ENCODE measurements at places on chromosomes 4 and X.

DNA sequence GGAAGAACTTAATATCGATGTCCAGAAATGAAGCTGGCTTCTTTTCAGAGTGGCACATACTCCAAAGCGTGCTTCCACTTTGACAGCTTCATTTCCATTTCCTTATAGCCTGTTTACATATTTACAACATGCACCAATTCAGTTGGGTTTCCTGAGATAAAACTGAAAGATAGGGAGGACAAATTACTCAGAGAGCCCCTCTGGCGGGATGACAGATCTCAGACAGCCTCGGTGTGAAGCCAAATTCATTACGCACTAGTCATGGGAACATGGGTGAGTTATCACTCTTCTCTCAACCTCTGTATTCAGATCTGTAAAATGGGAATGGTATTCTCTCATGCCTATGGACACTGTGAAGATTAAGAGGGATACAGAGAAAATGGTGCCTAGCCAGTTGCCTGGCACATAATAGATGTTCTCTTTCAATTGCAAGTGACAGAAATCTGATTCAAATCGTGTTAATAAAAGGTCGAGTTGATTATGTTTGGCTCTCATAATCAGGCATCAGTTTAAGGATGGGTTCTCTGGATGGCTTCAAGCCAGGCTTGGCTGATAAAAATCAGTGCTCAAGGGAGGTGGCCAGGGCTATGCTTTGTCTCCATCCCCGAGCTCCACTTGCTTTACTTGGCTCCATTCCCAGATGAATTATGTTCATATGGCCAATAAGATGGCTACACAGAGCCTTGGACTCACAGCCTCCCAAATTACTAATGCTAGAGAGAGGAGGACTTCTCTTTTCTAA, 132.2 kb upstream of the C1QTNF7 start:
- DNase-seq: no peak

- no peak for DNase-seq
Measured at GRCh38 chrX:17521871-17522693, 147.1 kb downstream of the NHS start.

GRCh38 chrX:8138252-8138651, 32.8 kb downstream of the VCX2 start:
- DNase-seq: no peak

GRCh38 chr4:7295911-7296660, 103.7 kb downstream of the SORCS2 start:
- no peak for DNase-seq

DNA sequence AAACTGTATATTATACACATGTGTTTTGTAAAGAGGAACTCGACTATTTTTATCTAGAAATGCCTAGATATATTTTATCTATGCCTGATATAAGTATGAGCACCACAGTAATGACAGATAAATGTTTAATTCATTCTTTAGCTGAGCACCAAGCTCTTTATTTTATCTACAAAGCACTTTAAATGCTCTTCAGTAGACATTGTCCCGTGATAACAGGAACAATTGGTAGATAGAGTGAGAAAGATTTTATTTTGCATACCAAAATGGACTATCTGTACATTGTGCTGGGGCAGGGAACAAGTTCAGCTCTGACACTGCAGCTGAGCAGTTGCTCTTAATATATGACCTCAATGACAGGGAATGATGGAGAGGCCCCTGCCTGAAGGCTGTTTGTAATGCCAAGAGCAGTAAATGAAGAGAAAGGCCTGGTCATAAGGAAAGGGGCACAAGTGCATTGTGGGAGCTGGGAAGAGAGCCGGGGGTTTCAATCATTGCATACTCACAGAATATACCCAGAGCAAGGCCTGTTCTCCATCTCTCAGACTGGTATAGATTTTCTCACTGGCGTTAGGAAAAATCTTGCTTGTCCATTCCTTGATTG, 57.3 kb downstream of the SEPTIN11 start:
- DNase-seq: no peak

GRCh38 chr4:37735578-37735977, 49.4 kb upstream of the RELL1 start:
- no peak for DNase-seq

DNA sequence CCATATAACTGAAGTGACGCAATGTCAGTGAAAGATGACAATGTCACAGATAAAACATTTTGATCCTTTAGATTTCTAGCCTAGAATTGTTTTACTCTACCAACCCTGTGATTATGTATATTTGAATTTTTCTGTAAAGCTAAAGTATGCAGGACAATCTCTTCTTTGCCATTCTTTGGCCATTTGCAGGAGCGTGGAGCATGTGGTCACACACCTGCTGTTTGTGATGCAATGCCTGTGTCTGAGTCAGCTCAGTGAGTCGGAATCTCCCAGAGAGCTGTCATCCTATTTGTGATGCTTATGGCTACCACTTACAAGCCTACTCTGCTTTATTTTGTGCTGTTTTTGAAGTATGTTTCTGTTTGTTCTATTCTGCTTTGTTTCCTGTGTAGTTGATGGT, 214.5 kb downstream of the NAF1 start:
- DNase-seq: no peak

- no peak for DNase-seq
Measured at GRCh38 chr4:41476310-41476885, 61.6 kb upstream of the LIMCH1 start.

GRCh38 chrX:76279007-76279406, 106.1 kb downstream of the PBDC1 start:
- peak; percentile 45 for DNase-seq

DNA sequence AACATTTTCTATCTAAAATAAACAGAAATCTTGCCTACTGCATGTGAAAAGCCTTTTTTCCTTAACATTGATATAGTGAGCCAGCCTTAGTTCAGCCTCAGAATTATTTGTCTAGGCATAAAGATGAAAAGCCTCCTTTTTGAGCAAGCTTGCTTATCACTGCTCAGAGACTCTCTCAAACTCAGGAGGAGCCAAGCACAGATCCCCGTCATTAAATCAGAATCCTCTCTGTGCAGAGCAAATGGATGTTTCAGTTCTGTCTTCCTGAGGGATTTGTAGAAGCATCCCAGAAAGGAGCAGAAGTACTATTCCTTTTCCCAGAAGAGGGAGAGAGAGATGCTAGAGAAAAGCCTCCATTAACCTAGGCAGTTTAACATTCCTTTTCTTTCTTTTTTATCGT, 186.9 kb upstream of the LNX1 start:
- DNase-seq: no peak

DNA sequence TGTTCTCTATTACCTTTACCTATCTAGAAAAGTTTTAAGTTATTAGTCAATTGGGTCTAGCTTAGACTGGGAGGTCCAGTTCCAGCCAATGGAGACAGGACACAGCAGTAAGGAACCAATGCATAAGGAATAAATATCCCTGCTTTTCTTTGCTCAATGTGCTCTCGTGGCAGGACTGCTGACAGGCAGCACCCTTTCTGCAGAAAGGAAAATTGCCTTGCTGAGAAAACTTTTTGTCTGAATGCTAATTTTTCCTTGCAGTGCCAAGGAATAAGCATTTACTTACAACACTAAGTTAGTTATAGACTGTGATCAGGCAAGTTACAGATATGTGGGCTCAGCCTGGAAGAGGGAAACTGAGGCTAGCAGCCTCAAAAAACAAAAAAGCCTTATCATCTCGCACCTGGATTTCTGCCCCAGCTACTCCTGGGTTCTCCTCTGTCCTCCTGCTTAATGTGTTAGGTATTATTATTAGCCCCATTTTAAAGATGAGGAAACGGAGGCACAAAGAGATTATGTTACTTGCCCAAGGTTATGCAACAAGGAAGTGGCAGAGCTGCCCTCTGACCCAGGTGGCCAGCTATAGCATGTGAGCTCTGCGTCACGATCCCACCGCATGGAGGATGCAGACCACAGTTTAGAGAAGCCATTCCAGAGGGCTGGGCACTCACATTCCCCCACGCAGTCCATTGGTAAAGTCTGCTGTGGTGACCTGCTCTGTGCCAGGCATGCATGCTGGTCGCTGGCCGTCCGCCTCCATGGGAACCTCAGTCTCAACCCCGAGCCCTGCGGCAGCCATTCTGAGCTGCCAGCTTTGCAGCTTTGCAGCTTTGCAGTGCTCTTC, 40.5 kb upstream of the C4orf50 start:
- no peak for DNase-seq

DNA sequence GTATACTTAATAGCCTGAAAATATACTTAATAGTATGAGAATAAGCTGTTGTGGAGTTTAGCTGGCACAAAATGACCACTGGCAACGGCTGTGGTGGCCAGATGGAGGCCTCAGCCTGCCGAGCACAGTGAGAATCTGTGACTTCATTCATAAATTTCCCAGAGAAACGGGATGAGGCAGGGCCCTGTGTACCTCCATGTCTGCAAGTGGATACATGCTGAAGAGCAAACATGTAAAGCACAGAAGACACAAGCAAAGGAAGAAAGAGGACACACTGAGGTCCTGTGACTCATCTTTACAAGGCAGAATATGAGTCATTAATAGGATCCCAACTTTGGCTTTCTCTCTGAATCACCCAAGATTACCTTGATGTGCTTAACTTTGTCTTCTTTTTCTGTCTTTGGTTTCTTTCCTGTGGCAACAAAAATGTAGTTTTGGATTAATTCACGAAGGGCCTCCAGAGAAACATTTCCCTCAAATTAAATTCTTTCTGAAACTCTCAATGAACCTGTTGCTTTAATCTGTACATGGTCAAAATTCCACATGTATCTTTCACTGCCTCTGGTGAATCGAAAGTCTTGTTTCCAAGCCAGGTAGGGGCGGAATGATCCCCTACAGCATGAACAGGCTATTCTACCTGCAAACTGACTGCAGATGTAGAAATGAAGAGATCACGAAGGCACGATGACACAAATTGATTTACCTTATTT, 56.4 kb downstream of the IRF2 start:
- no peak for DNase-seq

DNA sequence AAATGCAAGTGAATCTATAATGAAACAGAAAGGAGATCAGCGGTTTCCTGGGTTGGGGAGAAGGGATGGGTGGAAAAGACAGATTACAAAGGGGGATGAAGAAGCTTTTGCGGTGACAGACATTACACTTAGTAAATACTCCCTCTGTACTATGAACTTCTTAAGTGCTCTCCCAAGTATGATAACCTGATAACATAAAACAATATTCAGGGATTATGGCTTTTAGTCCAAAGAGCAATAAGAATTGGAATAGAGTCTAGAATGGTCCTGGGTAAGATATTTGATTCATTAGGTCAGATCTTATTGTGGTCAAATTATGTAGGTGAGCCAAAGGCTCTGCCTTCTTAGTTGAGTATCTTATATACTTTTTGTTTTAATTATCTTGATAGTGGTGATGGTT, 9.2 kb downstream of the LRRC66 start:
- no peak for DNase-seq

DNA sequence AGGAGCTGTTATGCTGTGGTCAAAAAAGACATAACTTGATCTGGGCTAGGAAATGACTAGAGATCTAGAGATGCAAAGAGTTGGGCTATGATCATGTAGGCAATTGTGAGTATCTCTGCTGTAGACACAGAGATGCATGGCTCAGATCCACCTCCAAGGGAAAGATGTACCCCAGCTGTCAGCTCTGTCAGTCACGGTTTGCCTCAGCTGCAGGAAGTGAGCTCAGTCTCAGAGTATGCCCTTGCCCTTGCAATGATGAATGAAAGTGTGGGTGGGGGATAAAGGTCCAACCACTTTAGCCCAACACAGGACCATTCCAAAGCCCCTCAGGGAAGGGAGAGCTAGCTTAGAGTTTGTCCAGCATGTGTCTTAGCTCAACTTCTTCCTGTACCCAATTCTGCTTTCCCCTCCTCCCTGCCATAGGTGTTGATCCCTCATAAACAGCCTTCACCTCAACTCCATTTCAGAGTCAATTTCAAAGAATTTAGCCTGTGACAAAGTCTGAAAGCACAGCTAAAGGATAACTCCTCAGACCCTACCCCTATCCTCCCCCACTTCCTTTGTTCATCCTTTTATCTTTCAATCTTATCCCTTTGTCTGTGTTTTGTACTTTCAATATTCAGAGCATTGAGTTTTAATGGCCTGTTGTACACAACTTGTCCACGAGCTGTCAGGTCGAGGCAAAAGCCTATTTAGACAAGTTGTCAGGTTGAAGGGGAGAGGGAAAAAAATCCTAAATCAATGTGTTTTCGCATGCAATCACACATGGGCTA, 90.6 kb downstream of the MID1IP1 start:
- DNase-seq: no peak

- DNase-seq: no peak
Measured at GRCh38 chrX:85004255-85004654, 578 bp downstream of the APOOL start.

DNA sequence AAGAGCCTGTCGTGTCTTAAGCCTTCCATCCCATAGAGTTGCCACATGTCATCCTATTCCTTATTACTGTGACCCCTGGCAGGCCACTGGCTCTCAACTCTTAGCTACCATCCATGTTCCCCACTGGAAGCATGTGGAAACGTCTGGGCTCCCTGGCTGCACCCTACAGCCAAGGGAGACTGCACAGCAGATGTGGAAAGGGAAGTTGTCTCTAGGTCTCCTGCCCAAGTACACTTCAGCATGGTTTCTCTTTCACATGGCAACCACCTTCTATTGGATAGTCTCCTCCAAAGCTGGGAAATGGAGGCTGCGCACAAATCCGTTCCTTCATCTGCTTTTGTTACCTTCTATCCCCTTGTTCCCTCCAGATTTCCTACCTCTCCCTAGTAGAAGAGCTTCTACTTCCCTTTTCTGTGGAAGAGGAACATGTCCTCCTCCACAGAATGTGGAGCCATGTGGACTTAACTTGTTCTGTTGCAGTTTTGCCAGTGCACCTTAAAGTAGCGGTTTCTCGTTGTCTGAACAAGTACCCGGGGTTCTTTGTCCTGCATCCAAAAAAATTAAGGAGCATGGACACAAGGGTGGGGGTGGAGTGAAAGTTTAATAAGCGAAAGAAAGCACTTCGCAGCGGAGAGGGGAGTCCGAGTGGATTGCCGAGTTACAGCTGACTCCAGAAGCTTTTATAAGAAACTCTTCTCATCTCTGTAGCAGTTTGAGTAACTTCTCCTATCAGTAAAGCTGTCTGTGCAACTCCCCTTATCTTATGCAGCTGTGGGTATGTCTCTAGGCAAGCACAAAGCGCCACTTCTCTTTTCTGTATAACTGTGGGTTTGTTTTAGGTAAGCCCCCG, 52.5 kb downstream of the HMGB2 start:
- DNase-seq: no peak

- no peak for DNase-seq
Measured at GRCh38 chr4:172995704-172996103, 172.9 kb upstream of the GALNT7 start.

DNA sequence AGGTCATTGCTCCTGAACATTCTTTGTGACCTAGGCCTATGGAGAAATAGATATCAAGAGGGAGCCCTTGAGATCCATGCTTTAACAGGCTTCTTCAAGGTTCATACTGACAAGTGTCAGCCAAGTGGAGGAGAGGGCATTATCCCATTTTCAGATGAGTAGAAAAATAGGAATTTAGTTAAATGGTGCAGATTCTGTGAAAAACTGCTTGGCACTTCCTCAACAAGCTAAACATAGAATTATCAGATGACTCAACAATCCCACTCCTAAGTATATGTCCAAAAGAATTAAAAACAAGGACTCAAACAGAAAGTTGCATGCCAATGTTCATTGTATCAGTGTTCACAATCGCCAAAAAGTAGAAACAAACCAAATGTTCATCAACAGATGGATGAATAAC, 43.8 kb upstream of the KCNIP4 start:
- no peak for DNase-seq

- no peak for DNase-seq
Measured at GRCh38 chrX:112979879-112980278, 139.2 kb upstream of the AMOT start.

GRCh38 chr4:155696726-155697125, 30.1 kb downstream of the GUCY1A1 start:
- DNase-seq: no peak

- DNase-seq: no peak
Measured at GRCh38 chr4:151302432-151302831, 23.0 kb downstream of the SH3D19 start.

GRCh38 chr4:137700072-137700471, 167.8 kb upstream of the PCDH18 start:
- no peak for DNase-seq
